Ascending aorta (tissue), 2 donors: ENCODE measurements at places on chromosomes 13 and 19. TPM values are rescaled to one million over a fixed set of nuclear protein-coding genes. Genes with fewer than 3 reads are reported as not detected.

DNA sequence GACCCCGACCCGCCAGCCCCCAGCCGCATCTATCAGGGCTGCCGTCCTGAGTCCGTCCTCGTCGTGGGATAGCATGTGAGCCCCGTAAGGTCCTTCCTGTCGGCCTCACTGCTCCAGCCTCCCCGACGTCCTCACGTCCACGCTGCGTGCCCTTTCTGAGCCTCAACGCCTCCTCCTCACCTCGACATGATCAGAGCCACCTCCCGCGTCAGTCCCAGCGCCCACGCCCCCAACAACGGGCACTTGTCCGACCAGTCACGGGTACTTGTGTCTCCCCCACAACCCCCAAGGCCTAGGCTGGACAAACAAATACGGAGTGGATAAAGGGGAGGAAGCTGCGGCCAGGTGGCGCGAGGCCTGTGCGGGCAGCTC lies 665 bp downstream of the ZNF497 start:
- no peak for DNase-seq

DNA sequence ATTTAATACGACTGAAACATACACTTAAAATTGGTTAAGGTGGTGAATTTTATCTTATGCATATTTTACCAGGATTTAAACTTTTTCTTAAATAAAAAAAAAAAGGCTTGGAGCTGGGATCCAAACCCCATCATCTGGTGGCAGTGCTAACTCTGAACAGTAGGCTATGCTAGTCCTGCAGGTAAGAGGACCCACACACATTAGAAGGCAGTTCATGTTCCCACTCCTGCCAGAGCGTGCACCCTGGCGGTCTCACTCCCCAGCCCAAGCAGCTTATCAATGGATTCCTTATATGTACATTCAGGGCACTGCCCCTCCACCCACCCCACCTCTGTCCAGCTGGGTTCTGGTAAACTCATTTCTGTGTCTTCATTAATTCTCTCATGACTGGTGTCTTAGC lies 31.3 kb upstream of the CEBPA start:
- no peak for DNase-seq

- DNase-seq, result no peak
Observed at GRCh38 chr13:98706446-98707110, 45.9 kb downstream of the SLC15A1 start.

DNA sequence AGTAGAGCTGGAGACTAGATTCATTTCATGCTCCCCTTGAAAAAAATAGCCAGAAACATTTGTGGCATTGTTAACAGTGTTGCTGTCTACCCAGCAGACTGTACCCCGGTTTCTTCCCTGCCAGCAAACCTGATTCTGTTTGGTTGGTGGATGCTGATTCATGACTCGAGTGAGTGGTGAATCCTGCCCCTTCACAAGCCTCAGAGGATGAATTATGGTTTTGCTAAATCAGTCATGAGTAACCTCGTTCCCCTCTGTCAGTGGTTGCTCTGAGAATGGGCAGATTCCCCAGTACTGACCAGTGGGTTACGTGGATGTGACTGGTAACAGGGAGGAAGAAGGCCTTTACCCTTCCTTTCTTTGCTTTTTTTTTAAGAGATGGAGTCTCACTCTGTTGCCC lies 10.1 kb downstream of the NLRP12 start:
- no peak for DNase-seq

GRCh38 chr13:95679722-95680121 lies 2.8 kb downstream of the DNAJC3 start:
- no peak for DNase-seq

GRCh38 chr13:63279136-63279535 lies 1863.5 kb upstream of the PCDH20 start:
- DNase-seq, result no peak

RNF17 gene
- total RNA-seq, result not detected

RAB3A gene
- total RNA-seq, result 12.3 TPM

VSTM1 gene
- not detected for total RNA-seq

GRK1 gene
- total RNA-seq, result not detected

ANGPTL8 gene
- total RNA-seq, result not detected
